Right hindlimb (tissue), 1 donor: ENCODE measurements at places on chromosomes 11 and 22.

DNA sequence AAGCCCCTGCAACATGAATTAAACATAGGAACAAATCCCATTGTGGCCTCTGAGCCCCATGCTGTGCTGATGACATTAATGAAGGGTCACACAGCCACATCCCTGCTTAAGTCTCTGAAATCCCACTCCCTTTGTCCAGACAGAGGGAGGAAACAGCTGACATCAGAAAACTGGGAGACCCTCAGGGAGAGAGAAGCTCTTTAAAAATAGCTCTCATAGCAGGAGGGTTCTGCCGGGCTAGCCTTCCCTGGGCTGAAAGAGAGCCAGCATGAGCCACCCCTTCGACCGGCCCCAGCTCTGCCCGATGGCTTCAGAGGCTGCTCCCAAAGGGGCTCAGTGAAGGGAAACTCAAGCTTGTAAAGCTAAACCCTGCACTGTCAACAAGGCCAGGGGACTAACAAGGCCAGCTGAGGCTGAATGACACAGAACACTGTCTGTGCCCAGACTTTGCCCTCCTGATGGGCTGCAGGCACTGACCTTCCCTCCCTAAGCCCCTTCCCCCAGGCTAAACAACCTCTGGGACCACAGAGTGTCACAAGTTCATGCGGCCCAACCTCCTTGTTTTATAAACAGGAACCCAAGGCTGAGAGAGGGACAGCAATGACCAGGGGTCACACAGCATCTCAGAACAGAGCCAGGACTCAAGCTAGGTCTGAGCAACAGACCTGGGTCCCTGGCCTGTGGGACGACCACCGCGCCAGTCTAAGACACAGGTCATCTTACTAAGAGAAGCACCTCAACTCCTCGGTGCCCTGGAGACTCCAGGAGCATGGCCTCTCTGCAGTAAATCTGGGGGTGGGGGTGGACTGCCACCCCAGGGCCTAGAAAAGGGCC, 163.8 kb downstream of the CHST1 start:
- DNase-seq: peak; percentile 45

- no peak for DNase-seq
Measured at GRCh38 chr11:63622323-63622722, 8.1 kb upstream of the PLAAT3 start.

GRCh38 chr11:12143461-12144258, 33.3 kb downstream of the MICAL2 start:
- no peak for DNase-seq

DNA sequence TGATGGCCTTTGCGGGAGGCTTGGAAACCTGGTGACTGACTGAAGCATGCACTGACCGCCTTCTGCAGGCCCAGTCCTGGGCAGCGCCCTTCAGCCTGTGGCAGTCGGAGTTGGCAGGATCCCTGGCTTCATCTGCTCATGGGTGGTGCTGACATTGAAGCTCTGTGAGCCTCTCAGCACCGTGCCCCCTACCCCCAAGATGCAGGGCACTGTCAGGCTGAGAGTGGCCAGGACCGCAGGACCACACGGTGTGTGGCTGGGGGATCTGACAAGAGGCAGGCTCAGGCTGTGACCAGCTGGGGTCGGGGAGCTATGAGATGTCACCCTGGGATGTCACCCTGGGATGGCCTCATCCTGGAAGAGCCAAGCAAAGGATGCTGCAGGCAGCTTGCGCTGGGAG, 32.7 kb downstream of the TBC1D22A start:
- DNase-seq: no peak

GRCh38 chr11:103091064-103091800, 728 bp downstream of the DCUN1D5 start:
- DNase-seq: peak; percentile 54

DNA sequence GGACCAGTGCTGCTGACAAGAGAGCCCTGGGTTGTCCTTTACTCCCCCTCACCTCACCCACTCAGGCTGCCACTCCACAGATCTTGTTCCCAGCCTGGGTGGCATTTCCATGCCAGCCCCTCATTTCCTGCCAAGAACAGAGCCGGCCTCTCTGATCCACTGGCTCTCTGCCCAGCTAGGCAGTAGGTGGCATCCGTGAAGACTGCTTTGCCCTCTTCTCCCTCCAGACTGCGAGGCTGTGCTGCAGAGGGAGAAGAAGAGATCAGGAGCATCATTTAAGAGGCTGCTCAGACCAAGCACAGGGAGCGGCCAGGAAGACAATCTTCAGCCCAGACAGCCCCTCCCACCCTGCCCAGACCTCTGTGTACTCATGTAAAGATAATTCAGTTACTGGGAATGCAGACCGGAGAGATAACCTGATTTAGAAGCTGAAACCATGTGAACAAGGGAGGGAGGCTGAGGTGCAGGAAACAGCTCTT, 126.9 kb upstream of the NCAM1 start:
- DNase-seq: peak; percentile 51

DNA sequence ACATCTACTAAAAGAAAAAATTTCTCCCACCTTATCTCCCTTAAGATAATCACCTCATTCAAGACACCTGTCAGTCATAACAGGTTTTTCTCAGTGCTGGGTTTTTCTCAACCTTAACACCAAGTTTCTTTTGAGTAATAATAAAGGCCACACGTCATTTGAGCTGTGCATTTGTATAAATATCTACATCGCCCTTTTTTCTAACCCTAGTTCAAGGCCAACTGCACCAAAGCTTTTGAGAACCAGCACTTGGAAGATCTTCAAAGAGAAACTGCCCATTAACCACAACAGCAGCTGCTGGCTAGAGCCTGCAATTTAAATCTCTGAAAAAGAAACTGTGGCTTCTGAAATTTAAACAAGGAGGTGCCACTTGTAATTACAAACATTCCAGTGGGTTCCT, 6.9 kb downstream of the CADM1 start:
- no peak for DNase-seq

DNA sequence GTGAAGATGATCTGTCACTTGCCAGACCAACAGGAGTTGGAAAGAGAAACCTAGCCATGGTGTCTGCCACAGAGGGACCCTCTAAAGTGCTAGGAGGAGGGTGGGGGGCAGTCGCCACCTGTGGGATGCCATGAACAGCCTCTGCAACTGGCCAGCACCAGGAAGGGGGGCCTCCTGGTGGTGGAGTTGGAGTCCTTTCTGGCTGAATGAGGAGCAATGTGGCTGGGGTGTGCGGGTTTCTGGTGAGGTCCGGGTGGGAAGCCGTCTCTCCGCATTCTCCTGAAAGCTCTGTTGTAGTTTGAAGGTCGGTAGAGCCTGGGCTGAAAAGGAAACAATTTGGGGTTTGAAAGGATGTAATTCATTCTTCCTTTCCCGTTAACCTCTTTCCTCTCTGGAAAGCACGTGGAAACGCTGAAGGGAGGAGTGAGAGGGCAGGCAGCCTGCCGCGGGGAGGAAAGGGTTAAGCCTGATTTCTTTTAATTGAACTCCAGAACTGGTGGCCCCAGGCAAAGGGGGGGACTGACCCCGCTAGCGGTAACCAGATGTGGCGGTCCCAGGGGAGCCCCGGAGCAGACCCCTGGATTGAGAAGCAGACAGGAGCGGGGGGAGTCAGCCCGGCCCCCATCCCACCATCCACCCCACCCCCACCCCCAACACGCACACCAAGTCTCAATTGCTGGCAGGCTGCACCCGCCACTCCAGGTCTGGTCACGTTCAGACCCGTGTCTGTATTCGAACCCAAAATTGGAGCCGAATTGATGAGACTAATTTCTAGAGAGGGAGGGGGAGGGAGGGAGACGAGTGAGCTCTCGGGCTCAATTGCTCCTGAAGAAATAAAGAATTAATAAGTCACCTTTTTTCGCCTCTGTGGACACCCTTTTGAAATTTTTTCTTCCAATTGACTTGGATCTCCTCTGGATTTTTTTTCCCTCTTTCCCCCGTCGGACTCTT, 1.8 kb upstream of the FLI1 start:
- peak; percentile 54 for DNase-seq

GRCh38 chr11:61869708-61870451, 21.5 kb downstream of the FADS3 start:
- no peak for DNase-seq

GRCh38 chr22:19197997-19198865, 19.7 kb upstream of the SLC25A1 start:
- no peak for DNase-seq

DNA sequence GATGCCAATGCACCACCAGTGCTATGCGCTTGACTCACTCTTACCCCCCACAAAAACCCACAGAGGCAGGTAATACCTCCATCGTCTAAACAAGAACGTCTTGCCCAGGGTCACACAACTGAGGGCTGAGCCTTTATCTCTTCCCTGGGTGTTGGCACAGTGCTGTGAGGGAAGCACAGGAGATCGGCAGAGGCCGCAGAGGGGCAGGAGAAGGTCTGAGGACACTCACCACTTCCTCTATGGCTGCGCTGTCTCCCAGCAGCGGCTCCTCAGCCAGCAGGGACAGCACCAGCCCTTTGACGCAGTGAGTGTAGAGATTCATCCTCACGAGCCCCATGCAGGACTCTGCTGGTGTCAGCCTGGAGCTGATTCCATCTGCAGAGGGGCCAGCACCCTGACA, 19.9 kb downstream of the HPS4 start:
- DNase-seq: no peak

- DNase-seq: no peak
Measured at GRCh38 chr11:75536786-75537641, 11.3 kb upstream of the GDPD5 start.

GRCh38 chr11:128367573-128367972, 219.8 kb downstream of the ETS1 start:
- DNase-seq: no peak

- peak; percentile 41 for DNase-seq
Measured at GRCh38 chr11:91926965-91927364, 297.7 kb upstream of the FAT3 start.

DNA sequence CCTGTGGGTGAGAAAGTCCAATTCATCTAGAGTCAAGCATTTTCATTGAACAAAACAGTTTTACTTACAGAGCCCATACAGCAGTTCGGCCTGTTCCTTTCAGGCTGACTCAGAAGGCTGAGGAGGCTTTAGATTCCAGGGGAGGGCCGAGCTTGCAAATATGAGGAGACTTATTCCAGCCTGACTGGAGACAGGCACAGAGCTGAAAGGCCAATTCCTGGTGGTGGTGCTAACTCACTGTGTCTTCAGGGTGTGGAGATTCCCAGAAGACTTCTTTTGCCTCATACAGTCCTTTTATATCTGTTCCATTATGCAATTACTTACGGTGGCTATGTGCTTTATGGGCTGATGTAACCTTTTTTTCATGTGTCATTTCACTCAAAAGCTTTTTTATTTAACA, at the start of gene OR51E2:
OR51E2 (minus strand) TSS at position 269 of the 400 bp plus-strand sequence. CDS start 15,142 bp downstream, outside the sequence.
- DNase-seq: no peak

DNA sequence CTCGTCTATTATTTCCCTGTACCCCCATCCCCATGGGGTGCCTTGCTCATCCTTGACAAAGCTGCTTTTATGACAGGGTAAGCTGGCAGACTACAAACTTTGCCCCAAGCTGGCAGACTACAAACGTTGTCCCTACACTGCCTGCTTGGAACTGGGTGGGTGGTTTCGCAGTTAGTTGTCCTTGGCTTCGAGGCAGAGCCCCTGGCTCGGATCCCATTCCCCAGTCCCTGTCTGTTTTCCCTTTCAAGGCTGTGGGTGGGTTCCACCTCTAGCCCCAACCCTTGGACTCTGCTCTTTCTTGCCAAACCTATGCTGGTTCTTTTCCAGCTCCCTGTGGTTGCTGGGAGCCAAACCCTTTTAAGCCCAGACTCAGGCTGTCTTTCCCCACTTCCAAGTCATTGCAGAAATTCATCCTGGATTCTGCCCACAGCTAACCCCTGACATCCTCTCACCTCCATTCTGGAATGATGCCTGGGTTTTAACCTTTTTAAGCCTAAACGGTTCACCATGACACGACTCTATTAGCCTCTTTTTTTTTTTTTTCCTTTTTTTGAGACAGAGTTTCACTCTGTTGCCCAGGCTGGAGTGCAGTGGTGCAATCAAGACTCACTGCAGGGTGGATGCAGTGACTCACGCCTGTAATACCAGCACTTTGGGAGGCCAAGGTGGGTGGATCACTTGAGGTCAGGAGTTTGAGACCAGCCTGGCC, 9.2 kb upstream of the RBM14 start:
- DNase-seq: peak; percentile 87

GRCh38 chr11:6377902-6378639, 12.2 kb upstream of the SMPD1 start:
- DNase-seq: no peak

DNA sequence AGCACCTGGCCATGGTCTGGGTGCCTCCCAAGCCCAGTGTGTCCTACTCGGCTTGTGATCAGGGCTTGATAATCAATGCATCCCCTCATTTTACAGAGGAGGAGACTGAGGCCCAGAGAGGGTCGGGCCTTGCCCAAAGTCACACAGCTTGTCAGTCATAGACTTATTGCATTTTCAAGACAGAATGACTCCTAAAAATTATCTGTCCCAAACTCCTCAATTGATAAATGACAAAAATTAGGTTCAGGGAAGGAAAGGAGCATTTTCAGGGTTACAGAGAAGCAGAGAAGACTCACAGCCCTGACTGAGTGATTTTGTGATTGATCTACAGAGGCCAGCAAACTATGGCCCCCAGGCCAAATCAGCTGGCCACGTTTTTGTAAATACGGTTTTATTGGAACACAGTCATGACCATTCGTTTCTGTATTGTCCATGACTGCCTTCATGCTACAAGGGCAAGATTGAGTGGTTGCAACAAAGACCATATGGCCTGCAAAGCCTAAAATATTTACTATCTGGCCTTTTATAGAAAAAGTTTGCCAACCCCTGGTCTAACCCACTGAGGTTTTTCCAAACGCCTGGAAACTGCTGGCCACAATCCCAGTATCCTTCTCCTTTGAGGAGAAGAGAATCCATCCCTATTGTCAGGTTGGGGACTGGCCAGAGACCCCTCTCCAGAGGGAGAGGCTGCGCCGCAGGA, 35.1 kb upstream of the NAV2 start:
- no peak for DNase-seq

DNA sequence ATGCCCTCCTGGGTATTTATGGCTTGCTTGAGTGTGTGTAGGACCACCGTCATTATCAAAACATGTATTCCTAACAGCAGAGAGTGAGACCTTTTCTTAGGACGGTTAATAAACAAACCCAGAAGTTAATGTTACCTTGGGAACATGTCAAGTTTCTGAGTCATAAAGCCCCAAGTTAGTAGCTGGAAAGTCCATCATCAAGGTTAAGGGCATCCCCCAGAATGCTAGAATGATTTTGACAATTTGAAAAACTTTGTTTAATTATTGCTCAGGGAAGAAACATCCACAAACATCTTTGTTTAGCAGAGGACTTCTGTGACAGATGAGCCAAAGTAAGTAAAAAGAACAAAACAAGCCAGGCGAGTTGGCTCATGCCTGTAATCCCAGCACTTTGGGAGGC, 20.0 kb downstream of the CAVIN3 start:
- no peak for DNase-seq
